Endothelial cell of umbilical vein (primary cell): ENCODE measurements at places on chromosomes 5 and 9.
A peak's percentile ranks its signal among the peaks of the same experiment; 100 is the strongest.

GRCh38 chr5:135384898-135385297, 14.1 kb downstream of the MACROH2A1 start:
- no peak overlapping the region for H3K4me3 ChIP-seq
- H3K27ac ChIP-seq: no peak overlapping the region
- H3K4me1 ChIP-seq: peaks cover 21% of the 10 kb centered on the region
- peaks cover 18% of the 10 kb centered on the region for H3K36me3 ChIP-seq
- no peak for DNase-seq

DNA sequence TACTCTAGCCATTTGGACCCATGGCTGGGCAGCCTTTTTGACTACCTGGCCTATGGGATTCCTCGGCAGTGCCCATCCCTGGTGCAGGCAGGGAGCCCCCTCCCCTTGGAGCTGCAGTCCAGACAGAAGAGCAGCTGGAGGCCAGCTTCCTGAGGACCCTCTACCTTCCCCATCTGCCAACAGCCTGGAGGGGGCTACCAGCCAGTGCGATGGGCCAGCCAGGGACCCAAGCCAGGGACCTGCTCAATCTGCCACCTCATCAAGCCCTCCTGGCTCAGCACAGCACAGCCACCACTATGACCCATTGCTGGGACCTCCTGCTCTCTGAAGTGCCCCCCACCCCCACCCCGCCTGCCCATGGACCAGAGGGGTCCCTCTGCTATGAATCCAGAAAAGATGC, 22.6 kb upstream of the TDRD7 start:
- H3K4me1 ChIP-seq: no peaks in the 10 kb centered on the region
- DNase-seq: no peak
- no peak overlapping the region for H3K27ac ChIP-seq

DNA sequence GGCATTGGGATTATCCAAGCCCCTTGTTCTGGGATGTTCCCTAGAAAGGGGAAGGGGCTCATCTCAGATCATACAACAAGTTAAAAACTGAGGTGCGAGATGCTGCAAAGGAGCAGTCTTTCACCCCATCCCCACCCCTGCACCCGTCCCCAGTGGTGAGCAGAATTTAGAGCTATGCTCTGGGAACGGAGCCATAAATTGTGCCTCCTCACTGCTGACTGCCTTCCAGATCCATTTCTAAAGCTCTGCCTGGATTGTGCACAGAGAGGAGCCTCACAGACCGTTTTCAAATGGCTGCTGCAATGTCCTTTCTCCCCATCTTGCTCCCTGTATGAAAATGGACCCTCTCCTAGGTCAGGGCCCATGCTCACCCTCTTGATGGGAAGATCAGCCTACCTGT, 8.3 kb downstream of the SLC25A48 start:
- H3K4me1 ChIP-seq: no peaks in the 10 kb centered on the region
- no peak overlapping the region for H3K27ac ChIP-seq
- no peak for DNase-seq
- H3K4me3 ChIP-seq: no peak overlapping the region
- H3K36me3 ChIP-seq: no peaks in the 10 kb centered on the region
- no peaks in the 10 kb centered on the region for H3K27me3 ChIP-seq

DNA sequence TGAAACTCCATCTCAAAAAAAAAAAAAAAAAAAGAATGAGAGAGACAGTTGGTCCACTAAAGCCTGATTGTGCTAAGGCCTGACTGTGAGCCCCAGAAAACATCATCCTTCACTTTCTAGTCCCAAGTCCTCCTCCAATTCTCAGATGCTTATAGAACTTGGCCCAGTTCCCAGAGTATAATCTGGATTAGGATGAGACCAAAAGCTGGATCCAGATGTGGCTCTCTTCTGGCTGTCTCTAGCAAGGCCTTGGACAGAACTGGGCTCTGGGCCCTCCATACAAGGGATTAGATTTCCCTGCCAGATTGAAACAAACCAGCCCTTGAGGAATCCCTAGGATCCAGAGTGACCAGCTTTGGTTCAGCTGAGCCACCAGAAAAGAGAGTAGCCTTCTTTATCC, 98.4 kb upstream of the ZNF366 start:
- no peak overlapping the region for H3K4me3 ChIP-seq
- peak overlapping the region; percentile 97 for H3K27ac ChIP-seq
- no peak for DNase-seq
- peaks cover 50% of the 10 kb centered on the region for H3K4me1 ChIP-seq
- no peaks in the 10 kb centered on the region for H3K36me3 ChIP-seq

- no peaks in the 10 kb centered on the region for H3K36me3 ChIP-seq
- DNase-seq: no peak
- no peak overlapping the region for H3K4me3 ChIP-seq
Observed at GRCh38 chr9:1051210-1051583, 1.0 kb downstream of the DMRT2 start.
